ENCODE measurements at places on chromosomes 1 and 21.
A peak's percentile ranks its signal among the peaks of the same experiment; 100 is the strongest.

GRCh38 chr1:17220287-17220686 lies 15.4 kb downstream of the PADI1 start:
- no peak for DNase-seq

GRCh38 chr1:209318181-209319056 lies 265.1 kb upstream of the CAMK1G start:
- no peak for DNase-seq

DNA sequence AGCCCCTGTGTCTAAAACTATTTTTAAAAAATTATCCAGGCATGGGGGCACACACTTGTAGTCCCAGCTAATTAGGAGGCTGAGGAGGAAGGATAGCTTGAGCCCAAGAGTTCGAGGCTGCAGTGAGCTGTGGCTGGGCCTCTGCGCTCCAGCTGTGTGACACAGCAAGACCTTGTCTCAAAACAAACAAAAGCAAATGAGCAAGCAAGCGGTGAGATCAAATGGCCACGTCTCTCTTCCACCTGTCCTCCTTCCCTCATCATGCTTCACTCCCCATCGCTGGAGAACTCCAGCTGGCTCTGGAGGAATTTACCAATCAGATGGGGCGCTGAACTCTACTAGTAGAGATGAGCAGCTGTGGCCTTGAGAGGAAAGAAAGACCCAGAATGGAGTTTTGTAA lies 14.0 kb upstream of the REN start:
- DNase-seq, result no peak

DNA sequence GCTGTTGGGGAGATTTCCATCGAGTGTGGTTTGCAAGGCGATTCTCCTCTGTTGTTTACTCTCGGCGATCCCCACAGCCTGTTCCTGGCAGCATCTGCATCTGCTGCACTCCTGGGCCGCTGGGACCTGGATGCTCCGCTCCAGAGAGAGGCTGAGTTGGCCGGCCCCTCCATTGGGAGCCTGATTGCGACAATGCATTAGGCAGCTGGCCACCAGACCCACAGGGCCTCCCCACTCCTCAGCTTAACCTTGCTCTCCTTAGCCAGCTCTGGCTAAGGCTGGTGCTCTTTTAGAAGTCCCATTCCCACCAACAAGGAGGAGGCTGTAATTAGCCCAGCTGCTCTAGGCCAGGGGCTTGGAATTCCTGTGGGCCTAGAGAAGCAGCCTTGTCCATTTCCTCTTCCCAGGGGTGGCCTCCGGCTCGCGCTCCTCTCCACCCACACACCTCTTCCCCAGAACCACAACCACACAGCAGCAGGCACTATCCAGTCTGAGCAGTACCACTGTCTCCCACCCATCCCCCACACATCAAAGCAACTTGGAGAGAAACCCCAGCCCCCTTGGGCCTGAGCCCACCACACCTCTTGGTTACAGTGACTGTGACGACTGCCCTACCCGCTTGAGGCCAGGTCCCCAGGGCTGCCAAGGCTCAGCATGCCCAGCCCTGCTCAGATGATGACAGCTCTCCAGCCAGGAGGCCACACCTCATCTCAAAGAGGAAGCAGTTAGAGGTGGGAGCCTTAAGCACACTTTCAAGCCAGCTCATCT lies 193.8 kb upstream of the EDN2 start:
- DNase-seq, result peak; percentile 33

DNA sequence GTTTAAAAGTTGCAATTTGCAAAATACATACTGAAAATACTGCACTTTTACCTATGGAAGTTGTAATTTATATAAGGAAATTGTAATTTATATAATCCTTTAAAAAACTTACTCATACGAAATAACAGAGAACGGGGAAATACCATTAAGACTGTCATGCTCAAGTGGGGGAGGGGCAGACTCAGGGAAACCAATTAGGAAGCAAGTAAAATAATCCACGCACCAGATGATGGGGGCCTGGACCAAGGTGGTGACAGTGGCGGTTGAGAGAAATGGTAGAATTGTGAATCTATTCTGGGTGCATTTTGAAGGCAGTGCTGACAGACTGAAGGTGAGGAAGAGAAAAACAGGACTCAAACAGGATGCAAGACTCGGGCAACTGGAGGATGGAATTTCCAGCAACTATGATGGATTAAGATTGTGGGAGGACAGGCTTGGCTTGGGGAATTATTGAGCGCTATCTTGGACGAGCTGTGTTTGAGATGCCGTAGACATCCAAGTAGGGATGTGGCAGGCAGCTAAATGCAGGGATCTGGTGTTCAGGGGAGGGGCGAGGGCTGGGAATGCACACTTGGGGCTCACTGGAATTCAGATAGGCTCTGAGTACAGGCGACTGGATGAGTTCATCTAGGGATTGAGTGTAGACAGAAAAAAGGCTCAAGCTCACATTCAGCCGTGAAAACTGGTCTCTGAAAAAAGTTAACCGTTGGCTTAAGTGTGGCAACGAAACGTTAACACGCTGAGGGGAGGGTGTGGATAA lies 977 bp downstream of the LCA5L start:
- no peak for DNase-seq

GRCh38 chr21:16195538-16195910 lies 465.7 kb downstream of the USP25 start:
- no peak for DNase-seq

DNA sequence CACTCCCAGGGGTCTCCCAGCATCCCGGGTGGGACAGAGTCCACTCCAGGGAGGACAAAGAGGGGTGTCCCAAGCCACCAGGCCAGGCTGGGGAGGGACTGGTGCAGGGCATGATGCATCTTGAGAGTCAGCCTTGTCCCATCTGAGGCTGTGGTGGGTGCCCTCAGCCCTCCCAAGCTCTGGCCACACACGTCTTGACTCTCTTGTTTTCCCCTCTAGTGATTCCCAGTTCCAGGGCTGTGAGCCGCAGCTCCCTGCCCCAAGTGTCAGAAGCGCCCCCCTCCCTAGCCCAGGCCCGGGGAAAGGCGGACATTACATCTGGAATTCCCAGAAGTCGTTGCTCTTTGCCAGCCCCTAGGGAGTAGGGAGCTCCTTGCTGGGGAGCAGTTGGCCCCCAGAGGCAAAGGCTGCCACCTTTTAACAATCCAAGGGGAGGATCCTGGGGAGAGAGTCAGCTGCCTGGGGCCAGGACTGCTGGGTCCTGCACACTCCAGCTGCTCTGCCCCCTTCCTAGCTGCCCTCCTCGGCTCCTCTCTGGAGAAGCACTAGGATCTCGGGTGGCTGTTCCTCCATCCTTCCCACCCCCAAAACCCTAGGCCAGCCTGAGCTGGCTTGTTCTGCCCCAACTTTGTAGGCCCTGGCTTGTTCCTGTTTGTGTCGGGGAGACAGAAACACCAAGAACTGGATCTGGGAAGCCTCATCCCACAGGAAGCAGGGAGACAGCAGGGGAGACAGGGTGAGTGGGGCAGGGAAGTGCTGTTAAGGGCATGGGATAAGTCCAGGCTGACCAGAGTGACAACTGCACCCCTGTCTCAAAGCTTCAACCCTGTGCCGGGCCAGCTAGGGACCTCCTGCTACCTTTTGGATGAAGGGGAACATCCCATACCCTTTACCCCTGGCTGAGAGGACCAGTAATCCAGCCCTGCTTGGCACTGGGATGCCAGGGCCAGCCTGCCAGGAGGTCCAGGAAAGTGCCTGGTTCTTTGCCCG lies 3.2 kb upstream of the PTPN7 start:
- DNase-seq, result no peak

DNA sequence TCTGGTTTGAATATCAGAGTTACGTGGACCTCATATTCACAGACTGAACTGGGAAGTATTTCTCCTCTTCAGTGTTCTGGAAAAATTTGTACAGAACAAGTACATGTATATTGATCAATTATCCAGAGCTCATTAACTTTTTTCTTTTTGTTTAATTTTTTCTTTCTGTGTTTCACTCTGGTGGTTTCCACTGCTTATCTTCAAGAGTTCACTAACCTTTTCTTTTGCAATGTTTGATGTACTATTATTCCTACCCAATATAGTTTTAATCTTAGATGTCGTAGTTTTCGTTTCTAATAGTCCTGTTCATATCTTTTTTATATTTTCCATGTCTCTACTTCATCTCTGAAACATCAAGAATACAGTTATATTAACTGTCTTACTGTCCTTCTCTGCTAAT lies 46.5 kb downstream of the TUT4 start:
- DNase-seq, result no peak

GRCh38 chr1:109105881-109106280 lies 8.0 kb upstream of the ELAPOR1 start:
- DNase-seq, result no peak

DNA sequence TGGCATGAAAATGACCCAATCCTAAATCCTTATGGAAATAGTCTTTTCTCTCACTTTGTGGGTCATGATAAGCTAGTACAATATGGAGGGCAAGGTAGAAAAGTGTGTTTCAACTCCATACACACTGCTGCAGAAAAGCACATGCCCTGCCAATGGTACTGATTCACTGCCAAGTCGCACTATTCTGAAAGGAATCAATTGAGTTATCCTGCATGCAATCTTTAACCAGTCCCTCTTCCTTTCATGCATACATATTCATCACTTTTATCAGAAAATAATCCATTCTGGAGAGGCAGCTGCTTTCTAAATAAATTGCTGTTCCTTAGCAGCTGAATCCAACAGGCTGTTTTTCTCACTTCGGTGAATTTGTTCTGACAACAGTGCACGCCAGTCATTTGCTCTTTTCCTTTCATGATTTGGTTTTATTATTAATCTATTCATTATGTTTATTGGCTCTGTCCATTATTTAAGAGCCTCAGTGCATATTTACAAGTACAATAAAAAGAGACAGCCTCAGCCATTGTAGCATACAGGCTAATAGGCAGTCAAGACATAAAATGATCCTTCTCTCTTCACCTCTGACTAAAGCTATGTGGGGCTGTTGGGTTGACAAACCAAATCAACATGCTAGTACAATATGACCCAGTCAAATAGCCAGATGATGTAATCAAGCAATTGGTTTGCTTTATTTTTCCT lies 108.8 kb downstream of the CHD1L start:
- no peak for DNase-seq

DNA sequence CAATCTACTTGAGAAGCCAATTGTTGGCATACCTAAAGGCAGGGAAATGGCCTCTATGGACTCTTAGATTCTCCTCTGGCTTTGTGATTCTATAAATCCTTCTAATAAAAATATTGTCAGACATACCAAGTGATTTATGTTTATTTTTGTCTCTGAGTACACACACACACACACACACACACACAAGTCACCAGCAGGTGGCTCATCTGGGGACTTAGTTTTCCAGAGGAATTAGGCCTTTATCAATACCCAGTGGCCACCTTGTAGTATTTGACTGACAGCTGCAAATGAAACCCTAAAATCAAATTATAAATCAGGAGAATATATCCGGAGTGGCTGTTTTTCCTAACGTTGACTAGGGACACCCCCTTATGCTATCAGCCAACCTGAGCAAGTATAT lies 258.5 kb downstream of the BRINP2 start:
- no peak for DNase-seq

Measured in GM12864 (cell line).